ENCODE measurements at places on chromosomes 1 and 21. TPM values are rescaled to one million over a fixed set of nuclear protein-coding genes. Genes with fewer than 3 reads are reported as not detected.

- H3K36me3 ChIP-seq, result peaks cover 1% of the 10 kb centered on the region
- H3K4me1 ChIP-seq, result peaks cover 13% of the 10 kb centered on the region
- no peak overlapping the region for H3K27ac ChIP-seq
- H3K4me3 ChIP-seq, result no peak overlapping the region
These were observed 160.6 kb upstream of the EDN2 start for GRCh38 chr1:41645062-41645461.

- no peak overlapping the region for H3K4me3 ChIP-seq
- H3K27me3 ChIP-seq, result peaks cover 3% of the 10 kb centered on the region
- DNase-seq, result no peak
- H3K27ac ChIP-seq, result no peak overlapping the region
- H3K4me1 ChIP-seq, result no peaks in the 10 kb centered on the region
These were observed 17.6 kb downstream of the RABIF start for GRCh38 chr1:202871367-202871766.

DNA sequence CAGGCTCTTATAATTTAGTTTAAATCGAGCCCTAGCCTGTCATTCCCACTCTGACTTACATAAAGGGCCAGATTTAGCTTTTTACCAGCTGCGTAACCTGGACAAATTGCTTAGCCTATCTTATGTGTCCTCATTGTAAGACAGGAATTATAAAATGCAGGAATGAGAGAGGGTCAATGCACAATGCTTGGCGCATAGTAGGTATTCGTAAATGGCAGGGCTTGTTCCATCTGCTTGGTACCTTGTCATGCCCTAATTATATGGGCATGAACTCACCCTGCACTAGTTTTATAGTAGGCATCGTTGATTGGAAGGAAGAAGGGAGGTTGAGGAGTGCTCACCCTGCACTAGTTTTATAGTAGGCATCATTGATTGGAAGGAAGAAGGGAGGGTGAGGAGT is 108.8 kb downstream of the GALNT2 start:
- no peak overlapping the region for H3K4me3 ChIP-seq
- peaks cover 12% of the 10 kb centered on the region for H3K4me1 ChIP-seq
- DNase-seq, result no peak
- H3K27me3 ChIP-seq, result no peaks in the 10 kb centered on the region

DNA sequence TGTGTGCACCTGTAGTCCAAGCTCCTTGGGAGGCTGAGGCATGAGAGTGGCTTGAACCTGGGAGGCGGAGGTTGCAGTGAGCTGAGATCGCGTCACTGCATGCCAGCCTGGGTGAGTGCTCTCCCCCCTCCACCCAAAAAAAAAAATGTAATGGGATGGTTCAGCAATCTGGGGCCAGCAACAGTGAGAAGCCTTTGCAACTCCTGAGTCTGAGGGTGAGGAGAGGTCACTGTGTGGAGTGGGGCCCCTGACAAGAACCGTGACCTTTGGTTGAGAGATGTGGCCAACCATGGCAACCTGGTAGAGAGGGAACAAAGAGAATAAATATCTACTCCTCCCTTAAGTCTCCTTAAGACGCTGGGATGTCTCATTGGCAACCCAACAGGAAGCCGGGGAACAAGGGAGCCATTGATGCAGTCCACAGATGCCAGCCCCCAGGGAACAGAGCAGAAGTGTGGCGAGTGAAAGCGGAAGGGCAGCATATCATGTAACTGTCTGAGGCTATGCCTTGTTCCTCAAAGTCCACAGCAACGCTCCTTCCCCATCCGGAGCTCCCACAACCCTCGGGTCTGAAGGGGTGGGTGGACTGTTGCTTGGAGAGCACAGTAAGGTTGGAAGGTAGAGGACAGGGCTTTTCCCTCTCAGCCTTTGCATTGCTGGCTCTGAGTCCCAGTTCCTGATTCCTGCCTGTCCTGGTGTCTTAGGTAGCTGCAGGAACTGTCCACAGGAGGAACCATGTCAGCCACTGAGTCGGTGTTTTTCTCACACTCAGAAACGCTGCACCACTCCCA is 8.3 kb downstream of the TRNP1 start:
- peaks cover 35% of the 10 kb centered on the region for H3K27me3 ChIP-seq
- no peak overlapping the region for H3K4me3 ChIP-seq
- no peak overlapping the region for H3K27ac ChIP-seq
- no peak for DNase-seq
- no peaks in the 10 kb centered on the region for H3K36me3 ChIP-seq

DNA sequence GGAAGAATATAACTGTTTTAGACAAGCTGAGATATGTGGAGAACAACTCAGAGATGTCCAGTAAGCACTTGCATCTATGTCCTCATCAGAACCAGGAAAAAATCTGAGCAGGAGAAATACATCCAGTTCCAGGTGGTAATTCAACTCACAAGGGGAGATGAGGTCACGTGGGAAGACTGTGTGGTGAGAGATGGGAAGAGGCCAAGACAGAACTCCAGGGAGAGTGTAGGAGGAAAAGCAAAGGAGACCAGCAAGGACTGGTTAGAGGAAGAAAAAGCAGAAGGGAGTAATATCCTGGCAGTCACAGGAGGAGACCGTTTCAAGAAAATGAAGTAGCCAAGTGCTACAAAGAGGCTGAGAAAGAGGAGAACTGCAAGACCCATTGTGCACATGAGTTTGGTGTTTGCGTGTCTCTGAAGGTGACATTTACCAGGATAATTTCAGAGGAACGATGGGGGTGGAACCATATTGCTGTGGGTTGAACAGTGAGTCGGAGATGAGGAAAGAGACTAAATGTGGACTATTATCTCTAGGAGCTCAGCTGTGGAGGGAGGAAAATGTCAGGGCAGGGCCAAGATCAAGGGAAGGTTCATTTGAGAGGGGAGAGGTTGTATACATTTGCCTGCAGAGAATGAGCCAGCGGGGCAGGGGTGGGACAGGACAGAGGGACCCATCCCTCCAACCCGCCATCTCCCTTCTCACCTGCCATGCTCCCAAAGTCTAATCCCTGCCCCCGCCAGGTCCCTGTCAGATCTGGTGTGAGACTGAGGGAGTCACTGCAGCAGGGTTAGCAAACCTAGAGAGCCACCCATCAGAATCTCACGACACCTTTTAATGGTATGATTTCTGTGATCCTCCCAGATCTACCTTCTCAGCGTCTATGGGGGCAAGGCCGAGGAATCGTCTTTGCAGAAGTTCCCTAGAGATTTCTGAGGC is 24.9 kb downstream of the SUSD4 start:
- H3K27me3 ChIP-seq, result peaks cover 4% of the 10 kb centered on the region
- H3K36me3 ChIP-seq, result no peaks in the 10 kb centered on the region
- no peak overlapping the region for H3K27ac ChIP-seq
- DNase-seq, result no peak

Gene UQCRHL
- 1.8 TPM for total RNA-seq

Gene OPRD1
- total RNA-seq, result not detected

Gene GPR37L1
- not detected for total RNA-seq

Gene AUNIP
- 8.1 TPM for total RNA-seq

DNA sequence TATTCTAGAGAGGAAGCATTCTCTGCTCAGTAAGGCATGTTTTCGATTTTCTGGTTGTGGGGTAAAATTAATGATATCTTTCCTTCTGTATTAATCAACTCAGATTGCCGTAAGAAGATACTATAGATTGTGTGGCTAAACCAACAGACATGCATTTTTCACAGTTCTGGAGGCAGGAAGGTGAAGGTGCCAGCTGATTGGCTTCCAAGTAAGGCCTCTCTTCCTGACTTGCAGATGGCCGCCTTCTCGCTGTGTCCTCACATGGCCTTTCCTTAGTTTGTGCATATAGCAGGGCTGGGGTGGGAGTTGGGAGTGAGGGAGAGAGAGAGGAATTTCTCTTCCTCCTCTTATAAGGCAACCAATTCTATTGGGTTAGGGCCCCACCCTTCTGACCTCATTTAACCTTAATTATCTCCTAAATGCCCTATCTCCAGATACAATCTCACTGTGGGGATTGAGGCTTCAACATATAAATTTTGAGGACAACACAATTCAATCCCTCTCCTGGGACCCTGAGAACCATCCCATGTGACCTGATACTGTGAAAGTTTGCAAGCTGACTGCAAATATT is 52.3 kb upstream of the MRPS6 start:
- no peaks in the 10 kb centered on the region for H3K27me3 ChIP-seq
- H3K27ac ChIP-seq, result no peak overlapping the region
- DNase-seq, result no peak
- no peak overlapping the region for H3K4me3 ChIP-seq
- peaks cover 48% of the 10 kb centered on the region for H3K4me1 ChIP-seq

- no peak overlapping the region for H3K4me3 ChIP-seq
- no peaks in the 10 kb centered on the region for H3K4me1 ChIP-seq
- no peaks in the 10 kb centered on the region for H3K27me3 ChIP-seq
- no peak for DNase-seq
- H3K36me3 ChIP-seq, result no peaks in the 10 kb centered on the region
These were observed 34.7 kb downstream of the RGS5 start for GRCh38 chr1:163168053-163168452.

All from activated CD8-positive, alpha-beta memory T cell treated with anti-CD3 and anti-CD28 coated beads, Interleukin-2, amount 10 ng/mL, durations not matched to agents 7 days and 5 days (primary cell).